ENCODE measurements at places on chromosomes 5 and 9.
A peak's percentile ranks its signal among the peaks of the same experiment; 100 is the strongest.

DNA sequence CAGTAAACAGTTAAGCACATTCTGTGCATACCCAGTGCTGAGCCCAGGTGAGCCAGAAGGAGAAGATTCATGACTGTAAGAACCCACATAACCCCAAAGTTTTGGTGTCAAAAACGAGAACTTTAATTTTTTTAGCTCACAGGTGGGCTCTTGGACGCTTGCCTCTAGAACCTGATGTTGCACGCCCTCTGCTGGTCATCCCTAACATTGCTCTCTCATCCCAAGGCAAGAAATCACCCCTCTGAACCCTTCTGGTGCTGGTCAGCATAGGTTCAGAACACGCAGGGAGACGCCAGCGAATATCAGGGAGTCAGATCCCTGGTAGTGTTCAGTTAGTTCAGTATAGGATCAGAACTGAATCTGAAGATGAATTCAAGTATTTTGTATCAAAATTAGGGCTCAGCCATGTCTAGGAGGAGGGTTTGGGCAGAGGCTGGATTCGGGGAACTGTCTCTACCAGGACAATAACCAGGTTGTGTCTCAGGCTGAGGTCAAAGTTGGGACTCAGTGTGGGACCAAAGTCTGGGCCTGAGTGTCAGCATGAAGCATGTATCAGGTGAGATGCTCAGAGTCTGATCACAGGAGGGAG, 4.1 kb upstream of the DNAJB5 start:
- peak; percentile 75 for DNase-seq

DNA sequence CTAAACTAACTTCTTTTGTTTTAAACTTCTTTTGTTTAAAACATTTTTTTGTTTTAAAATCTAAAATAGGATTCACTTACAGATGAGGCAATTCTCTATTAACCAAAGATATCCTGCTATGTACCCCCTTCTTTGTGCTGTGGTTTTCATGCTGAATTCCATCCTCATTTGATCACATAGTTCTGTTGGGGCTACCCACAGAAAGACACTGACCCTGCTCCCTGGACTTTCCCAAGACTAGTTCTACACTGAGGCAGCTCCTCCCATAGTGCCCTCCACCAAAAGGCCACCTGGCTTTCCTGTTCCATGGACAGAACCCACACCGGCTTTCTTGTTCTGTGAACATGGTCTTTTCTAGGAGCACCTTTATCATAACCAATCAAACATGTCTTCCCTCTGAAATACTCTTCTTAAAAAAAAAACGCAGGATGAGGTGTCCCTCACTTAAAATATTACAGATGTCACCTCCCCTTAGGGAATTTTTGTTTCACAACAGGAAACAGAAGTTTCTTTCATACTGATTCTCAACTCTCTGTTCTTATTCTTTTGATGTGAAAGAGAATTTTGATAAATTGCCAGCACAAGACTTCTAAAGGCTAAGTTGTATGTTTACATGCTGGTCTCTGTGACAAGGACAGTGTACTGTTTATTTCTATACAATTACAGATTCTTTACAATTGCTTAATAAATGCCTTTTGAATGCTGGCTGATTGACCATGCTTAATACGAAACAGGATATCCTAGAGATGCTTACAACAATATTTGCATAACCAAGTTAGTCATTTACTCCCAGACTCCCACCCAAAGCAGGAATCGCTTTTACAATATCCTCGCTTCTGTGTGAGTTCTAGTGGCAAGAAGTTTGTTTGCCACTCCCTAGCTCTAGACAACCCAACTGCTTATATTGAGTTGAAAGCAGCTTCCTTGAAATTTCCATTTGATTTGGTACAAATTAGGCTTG, 300.4 kb downstream of the DTWD2 start:
- no peak for DNase-seq

DNA sequence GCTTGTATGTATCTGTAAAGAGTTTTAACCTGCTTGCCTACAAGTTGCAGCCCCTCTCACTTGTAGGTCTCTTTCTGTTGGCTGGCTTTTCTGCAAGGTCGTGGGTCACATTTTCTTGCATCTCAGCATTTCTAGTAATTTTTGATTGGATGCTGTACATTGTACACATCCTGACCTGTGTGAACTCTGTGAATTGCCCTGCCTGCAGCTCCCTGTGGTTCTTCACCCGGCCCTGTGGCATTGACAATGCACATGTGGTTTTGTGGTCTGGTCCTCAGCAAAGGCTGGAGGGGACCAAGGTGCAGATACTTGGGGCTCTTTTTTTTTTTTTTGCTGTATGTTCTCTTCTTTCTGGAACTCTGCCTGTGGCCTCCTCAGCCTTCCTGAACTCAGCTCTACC, 53.6 kb downstream of the WNK2 start:
- no peak for DNase-seq

DNA sequence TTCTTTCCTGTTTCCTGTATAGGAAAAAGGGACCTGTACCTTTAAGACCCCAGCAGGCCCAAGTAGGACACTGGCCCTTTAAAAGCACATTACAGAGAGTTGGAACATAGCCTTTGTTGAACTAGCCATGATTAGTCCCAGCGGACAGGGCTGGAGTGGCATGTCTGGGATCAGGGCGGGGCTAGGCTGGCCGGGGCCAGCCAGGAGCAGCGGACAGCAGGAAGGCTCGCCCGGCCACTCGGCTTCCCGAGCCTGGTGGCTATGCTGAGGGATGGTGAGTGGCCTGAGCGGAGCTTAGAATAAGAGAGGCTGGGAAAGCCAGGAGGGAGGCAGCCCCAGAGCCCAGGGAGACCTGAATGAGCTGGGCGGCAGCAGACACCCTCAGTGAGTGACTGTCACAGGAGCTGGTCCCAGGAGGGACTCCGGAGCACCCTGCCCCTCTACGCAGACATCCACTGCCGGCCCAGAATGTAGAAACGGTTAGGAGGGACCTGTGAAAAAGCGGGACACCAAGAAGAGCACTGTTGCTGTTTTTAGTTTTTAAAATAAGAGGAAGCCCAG, 92.1 kb downstream of the DAB2IP start:
- peak; percentile 92 for DNase-seq

DNA sequence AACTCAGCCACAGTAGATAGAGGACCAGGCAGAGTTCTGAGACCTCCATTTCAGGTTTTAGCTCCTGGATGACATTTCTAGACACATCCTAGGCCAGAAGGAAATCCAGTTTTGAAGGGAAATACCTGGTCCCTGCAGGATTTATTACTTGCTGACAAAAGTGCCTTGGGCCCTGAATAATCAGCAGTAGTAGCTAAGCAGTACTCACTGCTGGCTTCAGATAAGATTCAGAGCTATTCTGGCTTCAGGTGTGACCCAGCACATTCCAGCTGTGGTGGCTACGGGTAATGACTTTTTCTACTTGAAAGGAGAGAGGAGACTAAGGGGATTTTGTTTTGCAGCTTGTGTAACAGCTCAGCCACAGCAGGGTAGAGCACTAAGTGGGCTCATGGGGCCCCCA, 34.0 kb downstream of the NDUFAF2 start:
- no peak for DNase-seq

GRCh38 chr9:133740911-133741310, 2.8 kb upstream of the SARDH start:
- no peak for DNase-seq

DNA sequence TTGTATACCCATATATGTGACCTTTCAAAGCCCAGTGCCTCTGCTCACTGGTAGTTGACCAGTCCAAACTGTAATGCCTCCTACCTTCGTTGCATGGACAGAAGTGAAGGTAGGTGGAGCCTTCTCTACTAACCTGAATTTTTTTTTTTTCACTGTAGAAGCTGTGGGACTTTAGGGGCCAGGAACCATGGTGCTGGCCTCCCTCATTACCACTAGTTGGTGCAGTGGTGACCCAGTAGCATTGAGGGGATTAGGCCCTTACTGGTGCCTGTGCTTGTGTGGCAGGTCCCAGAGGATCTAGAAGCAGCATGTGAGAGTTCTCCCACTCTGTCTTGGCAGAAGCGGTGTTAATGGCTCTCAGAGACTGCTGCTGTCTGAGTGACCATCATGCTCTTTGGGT, 2.3 kb downstream of the RALGPS1 start:
- no peak for DNase-seq

DNA sequence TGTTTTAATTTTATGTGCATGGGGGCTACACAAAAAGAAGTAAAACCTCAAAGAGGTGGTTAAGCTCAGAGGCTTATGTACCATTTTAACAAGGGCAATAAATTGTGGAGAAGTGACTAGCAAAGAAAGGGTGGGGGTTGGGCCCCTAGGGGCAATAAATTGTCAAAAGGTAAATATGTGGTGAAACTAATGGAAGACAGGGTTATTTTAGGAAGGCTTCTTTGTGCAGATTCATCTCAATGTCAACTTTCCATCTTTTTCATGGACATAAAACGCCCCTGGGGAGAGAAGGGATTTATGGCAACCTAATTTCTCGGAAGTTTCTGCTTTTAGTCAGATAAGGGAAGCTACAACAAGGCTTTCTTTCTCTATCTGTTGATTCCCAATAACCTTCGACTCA, 42.5 kb upstream of the GOLM1 start:
- DNase-seq, result no peak

Measured in fibroblast of villous mesenchyme (primary cell).